ENCODE measurements at places on chromosomes 7 and 10. TPM values are rescaled to one million over a fixed set of nuclear protein-coding genes. Genes with fewer than 3 reads are reported as not detected.

The ZNF503 gene
- 0.43 TPM for total RNA-seq

GRCh38 chr7:42913591-42913990 is 1.7 kb upstream of the C7orf25 start:
- no peak for DNase-seq

The GRID2IP gene
- total RNA-seq: 1.9 TPM

DNA sequence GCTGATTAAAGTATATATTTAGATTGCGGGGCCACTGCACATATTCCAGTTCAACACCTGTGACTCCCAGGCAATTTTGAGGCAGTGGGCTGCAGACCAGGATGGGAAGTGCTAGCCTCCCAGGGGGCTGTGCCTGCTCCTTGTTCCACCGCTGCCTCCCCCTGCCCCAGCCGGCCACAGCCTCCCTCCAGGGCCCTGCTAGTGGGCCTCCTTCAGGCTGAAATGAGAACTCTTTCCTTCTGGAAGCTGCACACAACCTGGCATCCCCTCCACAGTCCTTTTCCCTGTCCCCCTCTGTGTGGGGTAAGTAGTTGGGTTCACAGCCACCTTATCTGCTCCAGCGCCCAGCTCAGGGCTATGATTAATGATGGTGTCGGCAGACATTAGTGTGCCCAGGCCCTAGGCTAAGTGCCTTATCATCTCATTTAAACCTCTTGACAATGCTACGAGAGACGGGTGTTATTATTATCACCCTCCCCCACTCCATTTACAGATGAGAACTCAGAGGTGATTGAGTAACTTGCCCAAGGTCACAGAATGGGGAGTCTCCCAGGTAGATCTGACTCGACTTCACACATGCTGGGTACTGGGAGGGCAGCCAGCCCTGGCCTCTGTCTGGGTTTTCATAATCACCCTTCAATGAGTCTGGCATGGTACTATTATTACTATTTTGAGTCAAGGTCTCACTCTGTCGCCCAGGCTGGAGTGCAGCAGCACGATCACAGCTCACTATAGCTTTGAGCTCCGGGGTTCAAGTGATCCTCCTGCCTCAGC is 10.8 kb upstream of the SFRP5 start:
- no peak for DNase-seq

DNA sequence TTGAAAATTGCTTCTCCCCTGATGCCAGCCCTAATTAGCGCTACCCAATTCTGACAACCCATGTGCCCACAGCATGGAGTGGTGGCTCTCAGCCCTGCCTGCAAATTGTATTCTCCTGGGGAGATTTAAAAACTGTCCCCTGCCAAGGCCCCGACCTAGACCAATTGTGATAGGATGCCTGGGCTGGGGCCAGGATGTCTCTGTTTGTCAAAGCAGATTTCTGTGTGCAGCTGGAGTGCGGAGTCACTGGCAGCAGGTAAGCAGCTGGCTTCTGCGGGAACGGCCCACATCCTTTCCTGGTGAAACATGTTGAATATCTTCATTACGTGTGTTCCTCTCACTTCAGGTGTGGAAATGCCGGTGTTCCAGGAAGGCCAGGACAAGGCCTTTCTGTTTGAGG is 238.6 kb downstream of the WDR37 start:
- no peak for DNase-seq

The TRDMT1 gene
- 7.7 TPM for total RNA-seq

The MPP7 gene
- total RNA-seq: 4.1 TPM

DNA sequence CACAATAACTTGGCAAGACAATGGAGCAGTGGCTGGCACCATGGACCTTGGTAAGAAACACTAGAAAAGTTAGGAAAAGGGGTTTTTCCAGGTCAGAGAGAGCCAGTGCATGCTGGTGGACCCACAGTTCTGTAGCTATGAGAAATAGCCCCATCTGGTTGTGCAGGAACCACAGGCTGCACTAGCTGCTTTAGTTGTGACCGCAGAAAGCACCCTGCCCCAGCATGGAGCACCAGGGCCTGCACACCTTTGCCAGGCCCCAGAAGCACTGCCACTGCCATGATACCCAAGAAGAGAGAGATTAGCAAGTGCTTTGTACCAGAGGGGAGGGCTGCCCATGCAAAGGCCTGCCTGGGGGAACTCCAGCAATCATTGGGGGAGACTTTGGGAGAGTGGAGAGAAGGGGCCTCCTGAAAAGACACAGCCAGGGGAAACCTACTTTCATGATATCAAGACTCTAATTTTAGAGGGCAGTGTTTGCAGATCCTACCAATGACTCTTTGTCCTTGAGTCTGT is 256.1 kb upstream of the C7orf33 start:
- no peak for DNase-seq

The RBP4 gene
- total RNA-seq: 0.82 TPM

The GPR85 gene
- total RNA-seq: 0.13 TPM

DNA sequence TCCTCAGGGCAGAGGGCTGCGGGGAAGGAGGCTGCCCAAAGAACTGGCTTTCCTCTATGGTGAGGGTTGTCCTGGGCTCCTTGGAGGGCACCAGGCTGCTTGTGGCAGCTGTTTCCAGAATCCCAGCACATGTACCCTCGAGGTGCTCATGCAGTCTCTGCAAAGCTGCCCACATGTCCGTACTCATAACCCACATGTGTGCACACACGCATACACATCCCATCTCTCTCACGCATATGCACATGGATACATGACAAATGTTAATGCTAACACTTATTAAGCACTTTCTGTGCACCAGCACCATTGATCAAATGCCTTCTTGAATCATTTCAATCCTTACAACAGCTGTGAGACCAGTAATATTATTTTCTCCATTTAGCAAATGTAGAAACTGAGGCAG is 36.3 kb upstream of the COMTD1 start:
- DNase-seq: no peak

DNA sequence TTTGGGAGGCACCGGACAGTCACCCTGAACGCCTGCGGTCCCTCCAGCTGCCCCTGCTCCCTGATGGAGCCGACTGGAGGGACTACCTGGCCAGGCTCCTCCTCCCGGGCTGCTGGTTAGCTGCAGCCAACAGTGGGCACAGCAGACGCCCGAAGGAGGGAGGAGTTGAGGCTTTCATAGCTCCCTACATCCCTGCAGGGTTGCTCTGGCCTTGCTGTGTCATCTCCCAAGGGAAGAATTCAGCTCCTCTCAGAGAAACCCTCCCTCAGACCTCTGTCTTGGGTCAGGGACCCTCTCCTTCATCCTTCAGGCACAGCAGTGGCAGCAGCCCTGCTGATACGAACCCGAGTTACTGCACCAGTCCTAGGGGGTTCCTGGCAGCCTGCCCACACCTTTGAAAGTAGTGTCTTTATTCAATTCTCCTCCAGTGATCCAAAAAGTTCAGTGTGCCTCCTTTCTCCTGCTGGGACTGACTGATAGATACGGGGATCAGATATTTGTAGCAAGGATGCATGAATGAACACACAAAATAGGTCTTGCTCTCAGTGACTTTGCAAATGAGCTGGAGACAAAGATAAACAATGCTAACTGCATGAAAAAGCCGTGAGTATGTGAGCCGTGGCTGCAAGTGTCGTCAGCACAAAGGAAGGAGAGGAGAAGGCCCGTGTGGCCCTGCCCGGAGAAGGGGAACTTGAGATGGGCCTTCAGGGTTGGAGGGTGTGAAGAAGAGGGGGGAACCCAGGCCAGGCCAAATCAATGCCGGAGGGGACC is 136.6 kb downstream of the PRKAG2 start:
- DNase-seq: no peak

The HGF gene
- total RNA-seq: not detected

DNA sequence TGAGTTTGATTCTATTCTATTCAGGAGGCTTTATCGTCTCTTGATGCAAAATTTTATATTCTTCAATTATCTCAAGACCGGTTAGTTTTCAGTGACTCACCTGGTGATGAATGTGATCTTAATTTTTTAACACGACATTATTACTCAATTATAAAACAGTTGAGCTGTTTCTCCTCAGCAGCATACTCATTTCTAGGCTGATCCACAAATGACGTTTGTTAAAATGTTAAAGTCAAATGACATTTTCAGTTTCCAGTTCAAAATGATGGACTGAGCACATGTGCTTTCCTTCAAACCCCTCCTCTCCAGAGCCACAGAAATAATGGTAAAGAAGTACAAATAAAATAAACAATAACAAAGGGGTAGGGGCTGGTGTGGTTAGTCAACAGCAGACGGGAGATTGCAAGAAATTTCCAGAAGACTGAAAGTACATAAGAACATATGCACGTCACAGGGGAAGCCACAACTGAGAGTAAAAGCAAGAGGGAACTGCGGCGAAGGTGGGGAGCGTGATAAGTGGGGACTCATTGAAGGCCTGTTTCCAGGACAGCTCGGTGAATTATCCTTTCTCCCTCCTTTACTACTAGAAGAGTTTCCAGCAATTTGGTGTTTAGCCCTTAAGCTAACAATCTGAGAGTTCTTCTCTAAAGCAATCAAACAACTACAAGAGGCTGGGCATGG is 10.9 kb downstream of the MACROH2A2 start:
- DNase-seq: no peak

- DNase-seq: no peak
These were observed 58.2 kb downstream of the ENTPD1 start for GRCh38 chr10:95814011-95814727.

- DNase-seq: no peak
These were observed 14.6 kb downstream of the OPALIN start for GRCh38 chr10:96344178-96344577.

DNA sequence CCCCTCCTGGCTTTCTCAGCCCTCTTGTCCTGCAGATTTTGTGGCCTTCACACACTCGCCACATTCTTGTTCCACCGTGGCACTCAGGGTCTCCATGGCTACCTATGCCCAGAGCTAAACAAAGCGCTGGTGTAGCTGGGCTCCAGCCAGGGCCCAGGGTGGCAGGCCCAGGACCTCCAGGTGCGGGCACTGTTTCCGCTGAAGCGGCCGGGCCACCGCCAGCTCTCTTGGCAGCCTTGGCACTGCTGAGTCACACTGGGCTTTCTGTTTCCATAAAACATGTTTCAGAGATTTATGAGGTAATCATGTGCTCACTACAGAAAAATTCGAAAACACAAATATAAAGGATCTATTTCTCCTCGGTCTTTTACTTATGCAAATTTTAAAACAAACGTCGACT is 51.3 kb downstream of the AOC1 start:
- no peak for DNase-seq

GRCh38 chr10:15324611-15325010 is 46.5 kb downstream of the FAM171A1 start:
- no peak for DNase-seq

DNA sequence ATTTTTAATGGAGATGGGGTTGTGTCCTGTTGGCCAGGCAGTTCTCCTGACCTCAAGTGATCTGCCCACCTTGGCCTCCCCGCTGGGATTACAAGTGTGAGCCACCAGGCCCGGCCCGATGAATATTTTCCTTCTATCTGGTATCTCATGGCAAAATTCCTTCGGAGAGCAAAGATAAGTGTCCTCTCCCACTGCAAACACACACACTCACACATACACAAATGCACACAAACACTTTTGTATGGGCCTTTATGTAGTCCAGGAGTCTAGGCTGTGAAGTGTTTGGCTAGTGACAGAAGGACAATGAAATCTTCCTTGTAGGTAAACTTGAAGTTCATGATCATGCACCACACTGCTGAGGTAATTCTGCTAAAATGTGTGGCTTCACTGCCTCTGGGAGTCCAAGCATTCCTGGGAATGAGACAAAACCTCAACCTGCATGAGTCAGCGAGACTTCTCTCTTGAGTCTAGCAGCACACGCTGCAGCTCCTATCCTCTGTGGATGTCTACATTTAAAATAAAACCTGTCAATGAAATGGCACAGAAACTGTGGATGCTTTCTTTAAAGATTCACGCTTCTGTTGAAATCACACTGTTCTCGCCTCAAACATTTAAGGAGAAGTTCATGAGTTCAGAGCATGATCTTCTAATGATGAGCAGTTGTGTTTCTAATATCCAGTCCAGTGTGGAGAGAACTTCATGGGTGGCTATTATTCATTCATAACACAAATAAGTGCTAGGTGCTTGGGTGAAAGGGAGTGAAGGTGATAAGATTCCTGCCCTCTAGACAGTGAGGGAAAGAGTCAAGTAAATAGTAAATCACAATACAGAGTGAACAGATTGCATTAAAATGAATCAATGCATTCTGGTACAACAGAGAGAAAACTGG is 96.5 kb downstream of the NRP1 start:
- DNase-seq: peak; percentile 55

GRCh38 chr7:38321515-38321944 is 48.1 kb upstream of the TARP start:
- DNase-seq: no peak

The INA gene
- 3.7 TPM for total RNA-seq

DNA sequence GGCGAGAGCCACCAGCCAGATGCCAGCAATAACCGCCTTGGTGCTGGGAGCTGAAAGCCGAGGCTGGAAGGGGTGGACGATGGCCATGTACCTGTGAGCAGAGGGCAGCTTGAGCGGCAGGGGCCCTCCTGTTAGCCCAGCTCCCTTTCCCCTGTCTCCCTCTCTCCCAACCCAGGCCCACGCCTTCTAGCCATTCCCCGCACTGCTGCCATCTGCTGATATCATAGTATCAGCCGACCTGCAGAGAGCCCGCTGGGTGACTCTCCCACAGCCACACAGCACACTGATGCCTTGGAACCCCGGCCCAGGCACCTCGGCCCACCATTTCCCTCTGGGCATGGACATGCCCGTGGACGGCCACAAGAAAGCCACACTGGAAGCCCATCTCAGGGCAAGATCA is 1.7 kb downstream of the TACR2 start:
- DNase-seq: no peak

- DNase-seq: no peak
These were observed 1.6 kb upstream of the TASOR2 start for GRCh38 chr10:5683065-5683464.

DNA sequence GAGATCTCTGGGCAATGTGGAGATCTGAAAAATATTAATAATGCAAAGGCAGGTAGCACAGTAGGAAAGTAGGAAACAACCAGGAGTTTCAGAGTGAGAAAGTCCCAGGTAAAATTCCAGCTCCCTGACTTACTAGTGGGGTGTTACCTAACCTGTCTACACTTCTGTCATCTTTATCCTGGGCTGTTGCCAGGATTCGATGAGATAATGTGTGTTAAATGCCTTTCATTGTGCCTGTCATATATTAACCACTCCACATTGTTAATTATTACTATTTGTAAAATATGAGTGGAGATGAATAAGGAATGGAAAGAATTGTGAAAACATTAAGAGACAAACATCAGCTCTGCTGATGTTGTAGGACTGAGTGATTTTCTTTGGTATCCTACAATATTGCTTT is 50.0 kb upstream of the FRMD4A start:
- no peak for DNase-seq

The AKR1C2 gene
- total RNA-seq: 0.89 TPM

GRCh38 chr7:130086938-130087337 is 16.6 kb downstream of the KLHDC10 start:
- no peak for DNase-seq

- no peak for DNase-seq
These were observed 58.7 kb upstream of the COMTD1 start for GRCh38 chr10:75294518-75294865.

Data from endodermal cell (in vitro differentiated cells).